IMR-90 (cell line): ENCODE measurements at places on chromosomes 1 and 21. TPM values are rescaled to one million over a fixed set of nuclear protein-coding genes. Genes with fewer than 3 reads are reported as not detected.
A peak's percentile ranks its signal among the peaks of the same experiment; 100 is the strongest.

The ZNF684 gene
- polyA plus RNA-seq: 1.4 and 1.8 TPM in 2 replicates

The PTCH2 gene
- polyA plus RNA-seq: 0.56 and 0.66 TPM in 2 replicates

The TDRD10 gene
- not detected in 2 replicates for polyA plus RNA-seq

The DNAJC6 gene
- 0.05 and 0.13 TPM in 2 replicates for polyA plus RNA-seq

The ALX3 gene
- not detected in 2 replicates for polyA plus RNA-seq

The CGN gene
- 0.34 and 0.36 TPM in 2 replicates for polyA plus RNA-seq

The OR14A2 gene
- not detected in 2 replicates for polyA plus RNA-seq

The COL11A1 gene
- polyA plus RNA-seq: 3.5 and 4.6 TPM in 2 replicates

GRCh38 chr1:108712606-108713150, at the start of gene FNDC7:
Gene FNDC7 (plus strand): TSS chr1:108712908. CDS start chr1:108712934, 26 bp downstream.
- no peaks in the 10 kb centered on the region for H3K36me3 ChIP-seq
- H3K4me1 ChIP-seq: peaks cover 8% of the 10 kb centered on the region
- DNase-seq: peak; percentile 42
- H3K4me3 ChIP-seq: no peak within 1 kb of the TSS
- no peaks in the 10 kb centered on the region for H3K27me3 ChIP-seq
- H3K27ac ChIP-seq: no peak within 1 kb of the TSS

DNA sequence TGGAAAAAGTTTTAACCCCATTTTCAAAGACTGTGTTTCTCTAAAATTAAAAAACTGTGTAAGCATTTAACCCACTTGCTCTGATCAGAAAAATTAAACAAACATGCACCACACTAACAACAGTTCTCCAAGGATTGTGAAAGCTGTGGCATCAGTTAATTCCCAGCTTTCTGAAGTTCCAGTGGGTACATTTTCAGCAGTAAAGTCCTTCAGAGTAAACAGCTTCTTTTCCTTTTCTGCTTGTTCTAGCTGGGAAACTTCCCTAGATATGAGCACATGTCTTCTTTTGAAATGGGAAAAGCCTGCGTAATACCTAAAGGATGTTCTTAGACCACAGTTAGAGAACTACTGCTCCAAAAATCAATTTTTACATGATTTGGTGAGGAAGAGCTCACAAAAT, 11.1 kb downstream of the PRRX1 start:
- DNase-seq: no peak
- H3K4me3 ChIP-seq: no peak overlapping the region
- no peak overlapping the region for H3K27ac ChIP-seq
- H3K27me3 ChIP-seq: no peaks in the 10 kb centered on the region

DNA sequence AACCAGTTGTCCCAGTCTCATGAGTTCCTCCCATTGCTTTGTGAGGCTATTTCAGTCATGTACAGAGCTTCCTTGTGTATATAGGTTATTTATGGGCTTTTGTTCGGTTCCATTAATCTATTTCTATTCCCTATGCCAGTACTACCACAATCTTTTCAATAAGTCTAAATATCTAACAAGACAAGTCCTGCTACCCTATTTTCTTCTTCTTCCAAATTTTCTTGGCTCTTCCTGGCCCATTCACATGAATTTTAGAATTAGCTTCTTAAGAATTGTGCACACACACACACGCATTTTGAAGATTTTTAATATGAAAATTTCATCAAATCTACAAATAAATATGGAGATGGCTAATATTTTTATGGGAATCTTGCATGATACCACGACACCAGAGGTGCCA, 33.8 kb upstream of the ATF3 start:
- no peaks in the 10 kb centered on the region for H3K27me3 ChIP-seq
- no peak for DNase-seq
- H3K36me3 ChIP-seq: no peaks in the 10 kb centered on the region
- H3K4me1 ChIP-seq: no peaks in the 10 kb centered on the region
- H3K4me3 ChIP-seq: no peak overlapping the region

GRCh38 chr1:77385551-77385950, 103.7 kb downstream of the AK5 start:
- no peak overlapping the region for H3K27ac ChIP-seq
- H3K36me3 ChIP-seq: no peaks in the 10 kb centered on the region; the same call in 1 of the 2 replicates
- no peak overlapping the region for H3K4me3 ChIP-seq
- DNase-seq: peak; percentile 30

DNA sequence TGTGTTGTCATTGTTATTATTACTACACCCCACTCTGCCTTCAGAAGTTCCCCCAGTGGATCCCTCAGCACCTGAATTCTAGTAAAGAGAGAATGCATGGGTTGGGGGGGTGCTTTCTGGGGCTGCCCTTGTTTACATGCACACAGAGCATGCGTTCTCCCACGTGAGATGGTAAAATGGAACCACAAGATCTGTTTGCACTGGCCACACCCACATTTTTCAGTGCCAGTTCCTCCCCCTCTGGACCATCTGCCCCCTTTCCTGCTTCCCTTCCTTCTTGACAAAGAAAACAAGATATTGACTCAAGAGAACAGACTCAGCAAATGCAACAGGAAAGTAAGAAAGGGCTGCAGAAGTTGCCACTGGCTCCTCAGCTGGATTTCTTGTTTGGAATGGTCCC, 8.9 kb downstream of the SLC6A17 start:
- H3K4me3 ChIP-seq: no peak overlapping the region
- no peaks in the 10 kb centered on the region for H3K4me1 ChIP-seq
- peaks cover 8% of the 10 kb centered on the region for H3K27me3 ChIP-seq
- H3K36me3 ChIP-seq: no peaks in the 10 kb centered on the region
- H3K27ac ChIP-seq: no peak overlapping the region
- no peak for DNase-seq

DNA sequence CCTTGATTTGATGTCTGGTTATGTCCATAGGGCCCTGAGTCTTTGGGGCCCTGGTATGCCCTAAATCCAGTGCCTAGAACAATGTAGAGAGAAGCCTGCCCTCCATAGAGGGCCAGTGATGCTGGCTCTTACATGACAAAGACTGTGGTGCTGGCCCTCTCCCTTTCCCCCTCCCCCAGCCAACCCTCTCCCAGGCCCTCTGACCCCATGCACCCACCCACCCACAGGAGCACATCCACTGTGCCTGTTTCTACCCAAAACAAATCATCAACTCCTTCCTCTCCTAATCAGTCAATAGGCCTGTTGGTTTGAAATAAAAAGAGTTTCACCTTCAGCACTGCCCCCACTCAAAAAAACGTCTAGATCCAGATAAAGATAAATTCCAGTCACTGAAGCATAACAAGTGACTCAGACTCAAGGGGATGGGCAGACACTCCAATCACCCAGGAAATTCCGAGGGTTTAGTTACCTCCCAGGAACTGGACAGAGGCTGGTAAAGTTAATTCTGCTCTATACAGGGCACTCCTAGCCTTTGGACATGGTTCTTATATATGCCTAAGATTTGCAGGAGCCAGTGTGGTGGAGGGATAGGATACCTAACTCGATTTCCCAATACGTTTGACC, 144.8 kb upstream of the VANGL1 start:
- no peak overlapping the region; the same call in 1 of the 2 replicates for H3K27ac ChIP-seq
- peak; percentile 58 for DNase-seq
- peaks cover 8% of the 10 kb centered on the region for H3K4me1 ChIP-seq
- no peak overlapping the region for H3K4me3 ChIP-seq
- H3K27me3 ChIP-seq: no peaks in the 10 kb centered on the region

DNA sequence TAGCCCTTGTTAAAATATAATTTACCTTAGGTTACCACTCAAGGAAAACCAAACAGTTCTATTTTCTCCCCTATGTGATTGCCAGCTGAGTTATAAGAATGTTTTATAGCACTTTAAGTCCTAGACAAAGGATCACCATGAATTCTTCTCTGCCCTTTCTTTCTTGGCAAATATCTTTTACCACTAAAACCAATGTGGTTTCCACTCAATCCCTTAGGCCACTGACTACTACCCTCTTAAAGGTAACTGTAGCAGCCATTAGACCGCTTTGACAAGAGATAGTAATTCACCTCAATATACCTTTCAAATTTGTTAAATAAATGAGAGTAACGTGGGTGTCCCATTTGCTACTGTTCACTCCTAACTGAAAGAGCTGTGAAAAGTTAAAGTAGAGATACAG, 307.9 kb upstream of the PRMT6 start:
- no peak overlapping the region for H3K27ac ChIP-seq
- no peak for DNase-seq
- no peaks in the 10 kb centered on the region for H3K4me1 ChIP-seq

GRCh38 chr1:34070201-34070836, 94.7 kb downstream of the CSMD2 start:
- DNase-seq: no peak
- H3K4me3 ChIP-seq: no peak overlapping the region
- no peak overlapping the region for H3K27ac ChIP-seq
- no peaks in the 10 kb centered on the region for H3K4me1 ChIP-seq

DNA sequence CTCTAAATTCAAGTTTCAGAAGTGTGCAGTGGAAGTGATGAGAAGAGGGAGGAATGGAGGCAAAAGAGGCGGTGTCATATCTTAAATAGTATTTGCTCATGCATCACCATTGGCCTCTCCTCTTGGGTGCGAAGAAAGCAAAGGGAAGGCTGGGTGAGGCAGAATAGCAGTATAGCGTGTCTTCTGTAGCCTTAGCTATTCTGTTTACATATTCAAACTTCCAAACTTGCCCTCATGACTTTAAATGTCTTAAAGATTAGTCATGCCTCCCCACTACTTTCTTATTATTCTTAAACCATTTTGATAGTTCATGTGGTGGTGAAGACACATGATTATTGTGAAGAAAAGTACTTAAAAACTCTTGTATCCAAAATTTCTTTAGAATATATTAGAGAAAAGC, 104.6 kb upstream of the TENT5C start:
- no peak overlapping the region for H3K4me3 ChIP-seq
- 0 out of 2 replicates have a peak, but pooled peaks cover 3% of the 10 kb centered on the region for H3K36me3 ChIP-seq
- H3K4me1 ChIP-seq: peaks cover 8% of the 10 kb centered on the region
- no peaks in the 10 kb centered on the region for H3K27me3 ChIP-seq
- DNase-seq: peak; percentile 91

- DNase-seq: no peak
- no peak overlapping the region for H3K4me3 ChIP-seq
- H3K27ac ChIP-seq: no peak overlapping the region
- H3K4me1 ChIP-seq: peaks cover 6% of the 10 kb centered on the region
- H3K27me3 ChIP-seq: peaks cover 1% of the 10 kb centered on the region; the same call in 1 of the 2 replicates
Observed at GRCh38 chr1:7380712-7381111, 390.4 kb upstream of the VAMP3 start.

GRCh38 chr1:20112279-20113000, 6.9 kb downstream of the PLA2G2D start:
- H3K27ac ChIP-seq: no peak overlapping the region
- peaks cover 26% of the 10 kb centered on the region for H3K27me3 ChIP-seq
- no peaks in the 10 kb centered on the region for H3K36me3 ChIP-seq
- no peak for DNase-seq
- no peak overlapping the region for H3K4me3 ChIP-seq
- H3K4me1 ChIP-seq: no peaks in the 10 kb centered on the region

DNA sequence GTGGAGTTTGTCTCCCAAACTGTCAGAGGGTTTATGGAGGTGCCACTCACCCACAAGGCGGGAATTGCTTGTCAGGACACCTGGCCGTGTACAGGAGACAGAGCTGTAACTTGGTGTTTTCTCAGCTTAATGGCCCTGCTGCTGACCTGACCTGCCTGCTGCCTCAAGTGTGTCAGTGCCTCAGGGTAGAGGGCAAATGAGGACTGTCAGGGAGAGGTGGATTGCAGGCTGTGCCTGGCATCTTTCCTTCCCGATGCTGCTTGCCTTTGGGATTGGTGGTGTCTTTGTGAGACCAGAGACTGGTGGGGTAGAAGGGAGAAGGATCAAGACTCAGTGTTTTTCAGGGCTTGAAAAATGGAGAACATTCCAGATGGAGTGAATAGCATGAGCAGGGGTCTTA, 31.4 kb downstream of the TMEM53 start:
- no peak overlapping the region for H3K4me3 ChIP-seq
- H3K27ac ChIP-seq: no peak overlapping the region
- no peaks in the 10 kb centered on the region for H3K27me3 ChIP-seq
- H3K36me3 ChIP-seq: peaks cover 65% of the 10 kb centered on the region

DNA sequence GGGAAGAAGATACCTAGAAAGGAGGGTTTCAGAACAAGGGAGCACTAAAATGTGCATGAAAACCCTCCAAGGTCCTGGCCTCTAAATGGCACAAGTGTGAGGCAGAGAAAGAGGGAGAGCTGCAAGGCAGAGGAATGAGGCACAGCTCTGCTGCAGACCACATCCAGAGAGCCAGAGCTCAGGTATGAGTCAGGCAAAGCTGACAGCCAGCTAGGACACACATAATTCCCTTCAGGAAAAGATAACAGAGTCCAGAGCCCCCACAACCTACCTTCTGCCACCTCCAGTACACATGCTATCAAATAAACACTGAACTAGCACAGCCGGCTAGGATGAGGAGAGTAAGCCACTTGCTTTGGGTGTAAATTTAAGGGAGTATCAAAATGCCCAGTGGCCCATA, 62.2 kb downstream of the HSF2BP start:
- H3K4me3 ChIP-seq: no peak overlapping the region
- no peaks in the 10 kb centered on the region for H3K27me3 ChIP-seq
- H3K4me1 ChIP-seq: peaks cover 16% of the 10 kb centered on the region
- peak; percentile 88 for DNase-seq
- H3K27ac ChIP-seq: no peak overlapping the region
- no peaks in the 10 kb centered on the region for H3K36me3 ChIP-seq

DNA sequence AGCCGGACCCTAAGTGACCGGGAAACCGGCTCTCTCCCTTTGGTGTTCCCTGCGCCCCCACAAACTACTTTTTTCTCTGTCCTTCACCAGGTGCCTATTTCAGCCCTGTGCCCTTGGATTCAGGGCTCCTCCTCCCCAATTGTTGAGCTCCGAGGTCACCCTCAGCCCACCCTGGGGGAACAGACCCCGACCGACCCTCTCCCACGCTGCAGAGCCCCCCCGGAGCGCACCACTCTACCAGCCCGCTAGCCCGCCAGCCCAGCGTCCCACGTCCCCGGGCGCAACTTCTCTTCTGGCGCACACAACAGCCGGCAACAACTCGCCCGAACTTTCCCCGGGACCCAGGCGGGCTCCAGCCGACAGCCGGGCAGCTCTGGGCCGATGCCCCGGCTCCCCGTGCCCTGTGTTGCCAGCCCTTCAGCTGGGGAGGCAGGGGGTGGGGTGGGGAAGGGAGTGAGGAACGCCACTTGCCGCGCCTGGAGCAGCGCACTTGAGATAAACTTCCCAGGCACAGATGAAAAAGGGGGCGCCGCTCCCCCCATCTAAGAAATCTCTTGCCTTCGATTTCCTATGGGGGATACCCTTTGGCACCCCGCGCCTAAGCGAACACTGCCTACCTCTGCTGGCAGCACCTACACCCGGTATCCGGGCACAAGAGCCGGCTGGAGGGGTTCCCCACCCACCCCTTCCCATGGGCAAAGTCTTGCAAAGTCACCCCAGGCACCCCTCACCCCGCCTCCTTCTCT, 997 bp downstream of the CASZ1 start:
- no peak for DNase-seq
- no peak overlapping the region for H3K27ac ChIP-seq
- H3K4me1 ChIP-seq: peaks cover 4% of the 10 kb centered on the region; the same call in 1 of the 2 replicates
- no peaks in the 10 kb centered on the region for H3K36me3 ChIP-seq
- H3K27me3 ChIP-seq: peaks cover 59% of the 10 kb centered on the region
